T-cell (primary cell): ENCODE measurements at places on chromosomes 4 and X. TPM values are rescaled to one million over a fixed set of nuclear protein-coding genes. Genes with fewer than 3 reads are reported as not detected.

DNA sequence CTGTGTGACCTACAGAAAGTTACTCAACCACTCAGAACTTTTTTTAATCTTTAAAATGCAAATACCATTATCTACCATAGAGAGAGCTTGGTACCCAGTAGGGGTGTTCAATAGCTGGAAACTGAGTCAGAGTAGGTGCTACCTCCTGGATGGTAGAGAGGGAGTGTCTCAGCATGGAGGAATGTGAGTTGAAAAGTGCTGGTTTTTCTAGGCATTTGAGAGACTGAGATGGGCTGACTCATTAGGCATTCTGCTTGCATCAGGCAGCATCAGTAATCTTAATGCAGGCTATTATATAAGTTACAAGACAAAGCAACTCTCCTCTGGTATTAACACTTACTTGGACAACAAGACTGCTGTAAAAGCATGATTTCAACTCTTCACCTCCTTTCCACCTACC is 70.9 kb upstream of the ARHGEF9 start:
- no peak overlapping the region for H3K4me3 ChIP-seq
- DNase-seq: no peak

ANKRD17 gene
- 50.1 TPM for total RNA-seq

HAUS3 gene
- 94.0 TPM for total RNA-seq

DNA sequence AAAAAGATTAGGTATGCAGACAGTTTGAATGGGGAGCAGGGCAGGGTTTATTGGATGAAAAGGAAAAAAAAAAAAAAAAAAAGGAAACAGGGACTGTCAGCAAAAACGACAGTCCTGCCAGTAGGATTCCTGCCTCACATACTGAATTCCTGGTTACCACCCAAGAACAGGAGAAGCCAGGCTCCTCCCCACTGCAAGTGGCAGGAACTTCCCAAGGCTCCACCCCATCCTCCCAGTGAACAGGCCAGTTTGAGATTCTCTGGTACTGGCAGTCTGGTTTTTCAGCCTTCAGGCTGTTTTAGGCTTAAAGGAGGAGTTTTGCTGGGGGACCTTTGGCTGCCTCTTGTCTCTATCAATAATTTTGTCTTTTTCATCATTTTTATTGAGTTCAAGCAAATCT is 360.0 kb upstream of the CXorf51A start:
- no peak overlapping the region for H3K4me3 ChIP-seq
- no peaks in the 10 kb centered on the region for H3K27me3 ChIP-seq
- H3K36me3 ChIP-seq: no peaks in the 10 kb centered on the region
- no peak for DNase-seq
- no peak overlapping the region for H3K27ac ChIP-seq

DNA sequence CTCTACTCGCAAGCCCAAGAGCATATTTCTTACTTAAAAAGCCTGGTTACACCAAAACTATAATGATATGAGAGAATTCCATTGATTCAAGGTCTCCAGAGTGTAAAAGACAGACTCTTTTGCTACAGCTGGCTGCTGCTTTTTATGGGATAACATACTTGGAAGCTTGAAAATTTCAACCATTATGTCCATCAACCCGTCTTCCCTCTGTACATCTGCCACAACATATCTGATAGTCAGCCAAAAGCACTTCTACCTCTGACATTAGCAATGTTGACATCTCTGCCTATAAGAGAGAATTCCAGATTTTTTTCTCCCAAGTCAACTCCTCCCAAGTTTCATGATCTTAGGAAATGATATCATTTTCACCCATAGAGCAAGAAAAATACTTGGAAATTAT is 54.4 kb upstream of the IQCM start:
- no peaks in the 10 kb centered on the region for H3K36me3 ChIP-seq
- DNase-seq: no peak

TCEAL9 gene
- 1.2 TPM for total RNA-seq

DNA sequence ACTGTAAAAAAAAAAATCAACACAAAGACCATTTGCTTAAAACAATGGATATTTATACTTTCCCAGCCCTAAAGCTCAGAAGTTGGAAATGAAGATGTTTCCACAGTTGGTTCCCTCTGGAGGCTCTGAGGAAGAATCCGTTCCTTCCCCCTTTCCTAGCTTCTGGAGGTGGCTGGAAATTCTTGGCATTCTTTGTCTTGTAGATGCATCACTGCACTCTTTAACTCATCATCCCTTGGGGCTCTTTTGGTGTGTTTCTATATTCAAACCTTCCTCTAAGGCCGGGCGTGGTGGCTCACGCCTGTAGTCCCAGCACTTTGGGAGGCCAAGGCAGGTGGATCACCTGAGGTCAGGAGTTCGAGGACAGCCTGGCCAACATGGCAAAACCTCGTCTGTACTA is 78.7 kb downstream of the VCX3A start:
- no peak for DNase-seq
- H3K4me1 ChIP-seq: no peaks in the 10 kb centered on the region
- H3K27ac ChIP-seq: no peak overlapping the region
- H3K36me3 ChIP-seq: no peaks in the 10 kb centered on the region
- H3K4me3 ChIP-seq: no peak overlapping the region

DNA sequence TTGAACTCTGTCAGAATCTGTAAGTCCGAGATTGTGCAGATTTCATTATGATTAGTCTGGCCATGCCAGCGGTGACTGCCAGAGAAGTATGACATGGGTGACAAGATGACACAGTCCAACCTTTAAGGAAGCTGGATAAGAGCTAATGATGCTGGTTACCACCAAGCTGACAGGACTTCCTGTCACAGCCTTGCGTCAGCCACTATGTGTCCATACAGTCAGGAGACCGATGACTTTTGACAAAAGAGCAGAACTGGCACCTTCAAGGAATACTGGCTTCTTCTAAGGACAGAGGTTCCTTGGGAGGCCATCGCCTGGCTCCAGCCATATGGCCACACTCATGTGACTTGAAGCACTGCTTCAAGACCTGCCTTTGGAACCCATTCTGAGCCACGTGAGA is 67.2 kb upstream of the TFDP3 start:
- no peaks in the 10 kb centered on the region for H3K4me1 ChIP-seq
- no peaks in the 10 kb centered on the region for H3K36me3 ChIP-seq
- H3K27ac ChIP-seq: no peak overlapping the region
- H3K4me3 ChIP-seq: no peak overlapping the region
- H3K27me3 ChIP-seq: no peaks in the 10 kb centered on the region

ARMCX4 gene
- total RNA-seq: 6.3 TPM

GRCh38 chr4:166324321-166324720 is 451.3 kb downstream of the TLL1 start:
- DNase-seq: no peak
- H3K4me3 ChIP-seq: no peak overlapping the region
- no peak overlapping the region for H3K27ac ChIP-seq

DNA sequence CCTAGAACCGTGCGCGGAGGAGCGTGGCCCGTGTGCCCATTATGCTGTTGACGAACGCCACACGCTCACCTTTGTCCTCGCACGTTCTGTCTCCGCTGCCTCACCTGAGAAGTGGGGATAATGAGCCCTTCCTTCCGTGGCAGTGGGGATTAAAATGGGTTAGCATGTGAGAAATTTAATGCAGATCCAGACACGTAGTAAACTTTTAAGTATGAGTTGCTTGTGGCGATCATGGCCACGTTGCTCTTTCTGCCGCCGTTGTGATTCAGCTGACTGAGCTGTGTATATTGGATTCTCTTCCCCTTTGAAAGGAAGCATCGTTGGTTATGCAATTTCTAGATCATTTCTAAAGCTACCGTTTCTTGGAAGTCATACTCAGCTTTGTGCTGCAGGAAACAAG is 16.5 kb downstream of the TBC1D14 start:
- DNase-seq: no peak
- H3K4me1 ChIP-seq: peaks cover 33% of the 10 kb centered on the region
- peak overlapping the region; percentile 19 for H3K4me3 ChIP-seq
- peaks cover 5% of the 10 kb centered on the region for H3K36me3 ChIP-seq

DCAF4L1 gene
- 0.37 TPM for total RNA-seq

- H3K27ac ChIP-seq: no peak overlapping the region
- H3K4me3 ChIP-seq: no peak overlapping the region
- peaks cover 4% of the 10 kb centered on the region for H3K36me3 ChIP-seq
Observed at GRCh38 chrX:118637997-118638396, 89.4 kb upstream of the IL13RA1 start.

PPEF2 gene
- 0.85 TPM for total RNA-seq

DNA sequence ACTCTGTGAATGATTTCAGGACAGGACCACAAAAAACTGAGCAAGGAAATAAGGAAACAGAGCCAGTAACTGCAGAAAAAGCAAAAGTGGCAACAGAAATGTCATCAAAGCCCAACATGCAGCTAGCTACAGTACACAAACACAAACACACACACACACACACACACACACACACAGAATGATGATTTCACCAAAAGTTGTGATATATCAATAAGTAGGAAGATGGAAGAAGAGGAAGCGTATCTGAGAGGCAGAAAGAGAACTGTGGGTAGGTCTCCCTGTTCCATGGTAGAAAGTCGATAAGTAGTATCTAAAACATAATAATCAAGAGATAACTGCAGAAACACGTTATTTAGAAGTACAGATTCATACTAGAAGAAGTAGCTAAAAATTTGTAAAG is 148.3 kb downstream of the MGST2 start:
- no peak for DNase-seq
- peaks cover 2% of the 10 kb centered on the region for H3K4me1 ChIP-seq
- peaks cover 4% of the 10 kb centered on the region for H3K27me3 ChIP-seq
- no peak overlapping the region for H3K4me3 ChIP-seq
- no peak overlapping the region for H3K27ac ChIP-seq
- H3K36me3 ChIP-seq: no peaks in the 10 kb centered on the region

RPA4 gene
- total RNA-seq: 0.46 TPM

GRCh38 chr4:153900426-153900825 is 111.5 kb upstream of the SFRP2 start:
- no peak overlapping the region for H3K4me3 ChIP-seq
- no peaks in the 10 kb centered on the region for H3K4me1 ChIP-seq
- no peaks in the 10 kb centered on the region for H3K27me3 ChIP-seq
- no peak for DNase-seq

UGT2B11 gene
- total RNA-seq: not detected

GRCh38 chr4:169611991-169612870 is at the start of gene NEK1:
NEK1 (minus strand) TSS chr4:169612583; CDS start chr4:169602630, 9,953 bp downstream.
- DNase-seq: peak; percentile 87
- no peaks in the 10 kb centered on the region for H3K36me3 ChIP-seq
- no peaks in the 10 kb centered on the region for H3K27me3 ChIP-seq
- peaks cover 18% of the 10 kb centered on the region for H3K4me1 ChIP-seq

DNA sequence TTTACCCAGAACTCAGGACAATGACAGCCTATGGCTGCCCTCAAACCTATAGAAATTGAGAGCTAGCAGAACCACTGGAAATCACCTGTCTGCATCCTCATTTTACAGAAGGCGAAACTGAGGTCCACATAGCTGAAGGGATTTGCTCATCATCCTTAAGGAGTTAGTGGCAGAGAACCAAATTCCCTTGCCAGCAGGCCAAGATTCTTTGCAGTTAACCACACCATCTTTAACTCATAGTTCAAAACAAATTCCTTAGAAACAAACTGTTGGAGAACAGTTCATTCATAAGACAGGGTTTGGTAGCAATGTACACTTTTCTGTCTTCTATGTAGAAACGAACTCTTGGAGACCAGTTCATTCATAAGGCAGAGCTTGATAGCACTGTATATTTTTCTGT is 37.9 kb upstream of the RAP2C start:
- no peaks in the 10 kb centered on the region for H3K27me3 ChIP-seq
- no peak overlapping the region for H3K4me3 ChIP-seq
- H3K27ac ChIP-seq: no peak overlapping the region

DNA sequence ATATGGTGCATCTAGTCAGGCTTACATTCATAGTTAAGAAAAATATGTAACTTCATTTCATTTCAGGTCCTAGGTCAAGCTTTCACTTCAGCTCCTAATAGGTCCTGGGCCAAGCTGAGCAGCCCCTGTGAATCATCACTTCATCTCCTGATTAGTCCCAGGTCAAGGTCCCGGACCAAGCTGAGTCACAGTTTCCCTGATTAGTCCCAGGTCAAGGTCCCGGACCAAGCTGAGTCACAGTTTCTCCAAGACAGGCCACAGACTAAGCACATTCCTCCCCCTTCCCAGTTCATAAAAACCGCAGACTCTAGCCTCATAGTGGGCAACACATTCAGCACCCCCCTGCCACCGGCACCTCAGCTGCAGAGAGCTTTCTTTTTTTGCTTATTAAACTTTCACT is 1331.8 kb downstream of the PCDH19 start:
- H3K36me3 ChIP-seq: no peaks in the 10 kb centered on the region
- no peaks in the 10 kb centered on the region for H3K4me1 ChIP-seq
- H3K4me3 ChIP-seq: no peak overlapping the region
- H3K27ac ChIP-seq: no peak overlapping the region
- no peak for DNase-seq
- no peaks in the 10 kb centered on the region for H3K27me3 ChIP-seq

DNA sequence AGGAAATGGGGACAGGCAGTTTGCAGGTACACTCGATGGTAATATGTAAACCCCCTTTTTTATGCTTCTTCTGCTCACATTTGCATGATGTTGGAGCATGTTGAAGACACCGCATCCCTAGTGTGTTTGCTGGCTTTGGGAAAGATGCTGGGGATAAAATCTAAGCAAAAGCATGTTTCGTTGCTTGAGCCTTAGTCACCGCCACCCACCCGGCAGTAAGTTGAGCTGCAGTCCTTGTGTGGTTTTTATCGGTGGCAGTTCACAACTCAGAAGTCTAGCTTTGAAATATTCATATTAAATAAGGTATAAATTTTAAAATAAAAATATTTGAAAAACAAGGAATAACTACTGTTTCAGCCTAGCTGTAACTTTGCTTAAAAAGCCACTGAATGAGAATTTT is 21.7 kb upstream of the MND1 start:
- no peak overlapping the region for H3K27ac ChIP-seq
- no peaks in the 10 kb centered on the region for H3K36me3 ChIP-seq
- DNase-seq: no peak
- H3K4me1 ChIP-seq: no peaks in the 10 kb centered on the region
- H3K27me3 ChIP-seq: no peaks in the 10 kb centered on the region
- no peak overlapping the region for H3K4me3 ChIP-seq

DNA sequence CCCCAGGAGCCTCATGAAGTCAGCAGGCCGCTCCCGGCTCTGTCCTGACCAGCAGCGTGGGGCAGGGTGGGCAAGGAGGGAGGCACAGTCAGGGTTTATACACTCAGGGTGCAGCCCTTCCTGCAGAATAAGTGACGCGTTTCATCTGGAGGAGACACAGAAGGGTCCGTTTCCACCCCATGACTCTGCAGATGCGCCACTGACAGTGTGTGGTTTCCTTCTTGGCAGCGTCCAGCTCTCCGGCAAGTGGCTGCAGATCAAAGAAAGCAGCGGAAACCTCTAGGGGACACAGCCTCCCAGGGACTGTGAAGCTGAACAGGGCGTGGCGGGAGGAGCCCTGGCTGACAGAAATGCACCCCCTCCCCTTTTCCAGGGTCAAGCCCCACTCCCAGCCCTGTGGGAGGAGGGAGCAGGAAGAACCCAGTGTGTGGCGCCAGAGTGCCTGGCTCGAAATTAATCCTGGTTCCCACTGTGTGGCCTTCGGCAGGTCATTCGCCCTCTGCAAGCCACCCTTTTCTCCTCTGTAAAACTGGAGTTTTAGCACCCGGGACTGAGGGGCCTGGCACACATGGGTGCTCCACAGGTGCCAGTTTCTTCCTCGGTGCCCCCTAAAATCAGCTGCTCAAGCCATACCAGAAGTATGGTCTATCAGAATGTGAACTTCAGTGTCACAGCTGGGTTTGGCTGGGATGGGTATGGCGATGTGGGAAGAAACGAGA is 17.3 kb upstream of the TBC1D14 start:
- no peaks in the 10 kb centered on the region for H3K27me3 ChIP-seq
- H3K27ac ChIP-seq: peak overlapping the region; percentile 11
- peaks cover 41% of the 10 kb centered on the region for H3K4me1 ChIP-seq
- no peaks in the 10 kb centered on the region for H3K36me3 ChIP-seq
- peak; percentile 24 for DNase-seq

CACNA1F gene
- total RNA-seq: 1.4 TPM

NSG1 gene
- 17.0 TPM for total RNA-seq

ZNF157 gene
- 1.2 TPM for total RNA-seq
